ENCODE measurements at places on chromosomes 12 and 14.

DNA sequence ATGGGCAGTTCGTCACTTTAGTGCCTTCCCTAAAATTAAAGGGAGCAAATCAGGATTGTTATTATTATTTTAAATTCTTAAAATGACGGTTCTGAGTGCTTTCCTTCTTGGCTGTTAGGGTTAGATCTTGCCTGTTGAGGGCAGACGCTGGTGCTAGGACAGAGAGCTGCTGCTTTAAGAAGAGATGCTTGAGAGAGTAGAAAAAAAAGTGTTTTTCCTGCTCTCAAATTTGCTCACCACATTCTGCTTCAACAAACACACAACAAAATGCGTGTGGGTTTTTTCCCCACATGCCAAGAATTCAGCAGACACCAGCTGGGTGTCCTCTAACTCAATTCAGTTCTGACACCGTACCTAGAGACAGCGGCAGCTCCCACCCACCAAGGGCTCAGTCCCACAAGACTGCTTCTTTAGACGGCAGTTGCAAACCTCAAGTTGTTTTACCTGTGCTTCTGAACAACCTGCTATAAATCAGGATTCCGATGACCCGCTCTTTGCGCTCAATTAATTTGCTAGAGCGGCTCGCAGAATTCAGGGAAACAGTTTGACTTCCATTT lies 75.8 kb upstream of the RIN3 start:
- no peak for DNase-seq

DNA sequence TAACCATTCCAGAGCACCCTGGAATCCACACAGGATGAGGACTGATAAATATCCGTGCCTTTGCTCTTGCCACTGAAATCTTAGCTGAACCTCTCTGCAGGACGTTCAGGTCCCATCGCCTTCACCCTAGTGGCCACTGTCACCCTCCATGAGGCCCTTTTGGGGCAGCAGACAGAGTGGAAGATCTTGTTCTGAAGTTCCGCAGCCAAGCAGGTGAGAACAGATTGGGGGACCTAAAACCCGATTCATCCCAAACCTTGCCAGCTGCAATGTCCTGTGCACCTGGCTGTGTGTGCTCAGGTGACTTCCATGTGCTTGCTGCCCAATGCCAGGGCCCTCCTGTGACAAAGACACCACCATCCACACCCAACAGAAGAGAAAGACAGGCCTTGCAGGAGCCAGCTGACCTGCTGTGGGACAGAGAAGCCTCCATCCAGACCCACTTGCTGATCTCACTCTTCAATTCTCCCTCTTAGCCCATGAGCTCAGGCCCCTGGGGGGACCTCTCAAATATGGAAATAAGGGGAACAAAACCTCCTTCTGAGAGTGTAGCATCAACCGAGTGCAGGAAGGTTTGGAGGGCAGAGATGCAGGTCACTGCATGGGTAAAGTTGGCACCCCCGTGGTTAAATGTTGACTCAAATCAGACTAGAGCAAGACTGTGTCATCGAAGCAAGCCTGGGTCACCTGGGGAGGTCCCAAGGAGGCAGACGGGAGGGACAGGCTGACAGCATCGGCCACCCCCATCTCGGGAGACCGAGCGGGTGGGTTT lies 308.7 kb upstream of the DIO3 start:
- no peak for DNase-seq

DNA sequence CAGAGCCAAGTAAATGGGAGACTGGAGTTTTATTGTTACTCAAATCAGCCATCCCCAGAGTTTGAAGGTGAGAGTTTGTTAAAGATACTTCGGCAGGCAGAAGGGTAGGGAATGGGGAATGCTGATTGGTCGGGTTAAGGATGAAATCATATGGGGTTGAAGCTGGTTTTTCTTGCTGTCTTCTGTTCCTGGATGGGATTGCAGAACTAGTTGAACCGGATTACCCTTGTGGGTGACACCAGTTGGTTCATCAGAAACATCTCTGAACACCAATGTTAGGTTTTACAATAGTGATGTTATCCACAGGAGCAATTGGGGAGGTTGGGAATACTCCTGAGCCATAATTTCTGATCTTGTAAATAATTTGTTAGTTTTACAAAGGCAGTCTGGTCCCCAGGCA lies 18.7 kb upstream of the SMCO2 start:
- no peak for DNase-seq

DNA sequence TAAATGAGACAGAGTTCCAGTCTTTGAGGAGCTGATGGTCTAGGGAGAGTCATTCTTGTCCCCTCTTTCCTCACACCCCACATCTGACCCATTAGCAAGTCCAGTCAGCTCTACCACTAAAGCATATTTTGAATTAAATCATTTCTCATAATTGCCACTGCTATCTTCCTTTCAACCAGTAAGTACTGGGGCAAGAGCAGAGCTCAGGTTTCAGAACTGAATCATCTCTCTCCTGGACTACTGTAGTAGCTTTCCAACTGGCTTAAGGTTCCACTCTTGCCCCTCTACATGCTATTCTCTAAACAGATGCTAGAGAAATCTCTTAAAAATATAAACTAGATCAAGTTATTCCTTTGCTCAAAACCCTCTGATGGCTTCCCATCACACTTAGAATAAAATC lies 218.3 kb downstream of the TTC6 start:
- no peak for DNase-seq

GRCh38 chr12:67667276-67668073 lies 18.9 kb downstream of the DYRK2 start:
- DNase-seq = no peak

GRCh38 chr12:75850721-75851462 lies 180.7 kb downstream of the PHLDA1 start:
- no peak for DNase-seq

DNA sequence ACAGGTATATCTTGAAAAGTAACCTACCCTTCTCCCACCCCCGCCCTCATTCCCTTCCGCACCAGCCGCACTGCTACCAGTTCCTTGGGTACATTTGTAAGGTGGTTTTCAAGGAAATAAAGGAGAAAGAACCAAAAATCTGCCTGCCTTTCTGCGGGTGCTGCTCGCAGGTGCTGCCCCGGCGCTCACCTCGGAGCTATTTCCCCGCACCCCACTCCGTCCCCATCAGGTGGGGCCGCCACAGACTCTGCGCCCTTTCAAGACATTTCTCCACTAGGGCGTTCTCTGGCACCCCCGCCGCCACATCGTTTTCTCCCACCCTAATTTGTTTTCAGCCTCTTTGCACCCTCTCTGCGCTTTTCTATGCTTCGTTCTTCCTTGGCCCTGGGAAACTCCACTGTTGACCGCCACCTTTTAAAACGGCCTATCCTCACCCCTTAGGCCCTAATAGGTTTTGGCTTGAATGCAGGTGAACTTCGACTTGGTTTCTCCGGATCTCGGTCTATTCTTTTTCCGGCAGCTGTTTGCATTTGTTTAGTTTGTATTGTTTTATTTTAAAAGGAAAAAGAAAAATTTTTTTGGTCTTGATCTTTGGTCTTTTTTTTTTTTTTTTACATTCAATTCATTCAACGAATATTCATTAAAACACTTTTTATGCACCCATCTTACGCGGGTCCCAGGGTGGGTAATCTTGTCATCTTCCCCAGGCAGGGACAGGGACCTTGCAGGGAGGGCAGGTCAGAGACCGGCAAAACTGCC lies 3.0 kb downstream of the VSX2 start:
- no peak for DNase-seq

DNA sequence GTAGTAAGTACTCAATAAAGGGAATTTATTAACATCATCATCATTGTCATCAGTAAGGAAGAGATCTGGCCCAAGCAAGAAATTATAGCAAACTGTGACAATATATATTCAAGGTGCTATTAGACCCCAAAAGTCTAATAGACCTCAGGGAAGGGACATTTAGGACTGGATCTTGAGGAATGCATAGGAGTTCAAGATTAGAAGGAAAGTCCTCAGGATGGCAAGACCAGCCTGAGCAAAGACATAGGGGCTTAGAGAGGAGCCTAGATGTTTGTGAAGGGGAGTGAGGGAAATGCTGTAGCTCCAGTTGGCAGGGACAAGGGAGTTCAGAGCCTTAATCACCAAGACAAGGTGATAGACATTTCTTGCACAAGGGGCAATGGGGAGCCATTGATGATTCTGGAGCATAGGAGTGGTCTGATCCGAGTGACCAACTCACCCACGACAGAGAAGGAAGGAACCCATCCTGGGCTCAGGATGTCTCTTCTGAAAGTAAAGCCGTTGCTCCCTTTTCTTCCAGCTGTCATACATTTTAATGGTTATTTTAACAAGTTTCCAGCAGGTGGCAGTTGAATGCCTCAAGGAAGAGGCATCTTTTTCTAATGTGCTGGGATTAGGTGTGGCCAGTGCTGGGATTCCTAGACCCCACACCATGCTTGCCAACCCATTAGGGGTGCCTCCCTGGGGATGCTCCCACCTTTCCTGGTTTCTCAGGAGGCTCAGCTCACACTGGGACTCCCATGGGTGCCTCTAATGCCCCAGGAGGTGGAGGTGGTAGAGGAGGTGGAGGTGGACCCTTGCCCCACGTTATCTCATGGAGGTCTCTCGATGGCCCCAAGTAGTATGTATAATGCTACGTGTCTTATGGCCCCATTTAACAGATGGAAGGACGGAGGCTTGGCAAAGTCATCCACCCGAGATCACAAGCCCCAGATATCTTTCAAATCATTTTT lies 37.8 kb downstream of the PHETA1 start:
- no peak for DNase-seq

DNA sequence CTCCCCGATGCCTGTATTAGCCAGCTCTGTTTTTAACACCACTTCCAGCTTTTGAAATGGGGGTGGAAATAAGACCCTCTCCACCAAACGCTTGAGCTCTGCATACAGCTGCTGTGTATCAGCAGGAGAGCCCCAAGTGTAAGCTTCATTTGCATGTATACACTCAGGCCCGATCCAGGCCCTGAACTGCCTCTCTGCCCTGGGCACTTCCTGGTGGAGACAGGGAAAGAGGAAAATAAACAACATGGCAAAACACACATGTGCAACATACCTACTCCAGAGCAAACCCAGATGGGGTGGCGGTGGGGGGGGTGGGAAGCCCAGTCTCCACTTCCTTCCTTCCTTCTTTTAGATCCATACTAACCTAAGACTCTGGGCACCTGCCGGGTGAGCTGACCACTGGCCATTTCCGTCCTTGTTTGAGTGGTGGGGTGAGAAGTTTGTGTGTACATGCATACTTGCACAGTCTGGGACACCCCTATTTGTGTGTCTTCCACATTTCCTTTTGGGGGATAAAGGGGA lies 55.3 kb downstream of the RBM19 start:
- no peak for DNase-seq

DNA sequence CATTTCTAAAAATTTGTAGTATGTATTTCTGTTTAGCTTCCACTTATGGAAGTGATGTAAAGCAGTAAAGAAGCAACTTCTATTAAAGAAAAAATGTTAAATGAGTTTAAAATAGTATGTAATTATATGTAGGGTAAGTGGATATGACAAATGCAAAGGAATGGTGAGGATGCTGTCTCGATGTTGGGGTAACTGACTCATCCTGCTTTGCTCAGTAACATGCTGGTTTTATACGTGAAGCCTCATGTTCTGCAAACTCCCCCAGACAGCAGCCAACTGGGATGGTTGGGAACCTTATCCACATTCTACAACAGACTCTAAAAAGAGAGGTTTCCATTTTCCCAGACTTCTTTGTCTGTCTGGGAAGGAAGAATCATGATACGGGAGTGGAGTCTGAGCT lies 1006.4 kb upstream of the TMEM132C start:
- DNase-seq = no peak

- DNase-seq = no peak
Measured at GRCh38 chr12:51749206-51749985, 99.1 kb downstream of the FIGNL2 start.

GRCh38 chr12:43978556-43978955 lies 142.7 kb downstream of the TMEM117 start:
- DNase-seq = no peak

DNA sequence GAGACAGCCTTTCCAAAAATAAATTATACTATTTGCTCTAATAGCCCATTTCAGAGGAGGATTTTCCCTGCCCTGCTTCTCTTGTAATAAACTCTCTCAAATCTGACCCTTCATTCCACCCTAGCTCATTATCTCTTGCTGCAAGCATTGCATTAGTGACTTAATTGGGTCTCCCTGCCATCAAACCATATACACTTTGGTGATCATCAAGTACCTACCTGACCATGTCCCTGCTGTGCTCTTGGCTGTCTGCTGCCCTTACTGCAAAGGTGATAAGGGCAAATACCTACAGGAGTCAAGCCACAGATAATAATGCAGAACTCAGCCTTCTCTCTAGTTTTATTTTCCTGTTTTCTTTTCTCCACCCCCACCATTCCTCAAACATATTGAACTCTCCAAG lies 88.4 kb downstream of the LIN7A start:
- DNase-seq = no peak

GRCh38 chr12:12202747-12203146 lies 64.1 kb downstream of the LRP6 start:
- no peak for DNase-seq

DNA sequence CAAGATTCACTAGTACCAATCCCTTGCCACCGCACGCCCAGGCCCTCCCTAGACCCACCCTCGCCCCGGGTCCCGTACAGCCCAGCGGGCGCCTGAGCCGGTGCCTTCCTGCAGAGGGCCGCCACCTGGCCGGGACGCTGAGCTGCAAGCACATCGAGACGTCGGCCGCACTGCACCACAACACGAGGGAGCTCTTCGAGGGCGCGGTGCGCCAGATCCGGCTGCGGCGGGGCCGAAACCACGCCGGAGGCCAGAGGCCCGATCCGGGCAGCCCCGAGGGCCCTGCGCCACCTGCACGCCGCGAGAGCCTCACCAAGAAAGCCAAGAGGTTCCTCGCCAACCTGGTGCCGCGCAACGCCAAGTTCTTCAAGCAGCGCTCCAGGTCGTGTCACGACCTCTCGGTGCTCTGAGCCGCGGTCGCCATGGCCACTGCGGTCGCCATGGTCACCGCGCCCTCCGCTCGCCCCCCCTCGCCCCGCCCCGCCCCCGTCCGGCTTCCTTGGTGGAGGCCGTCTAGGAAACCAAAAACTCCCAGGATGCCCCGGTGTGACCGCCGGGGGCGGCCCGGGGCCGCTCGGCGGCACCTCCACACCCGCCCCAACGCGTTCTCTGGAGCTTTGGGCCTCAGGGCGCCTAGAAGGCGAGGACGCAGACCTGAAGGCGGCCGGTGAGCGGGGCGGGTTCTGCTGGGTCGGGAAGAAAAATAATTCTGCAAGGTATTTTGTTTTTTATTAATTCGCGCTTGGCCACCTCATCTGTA lies 3.7 kb downstream of the REM2 start:
- peak; percentile 49 for DNase-seq

DNA sequence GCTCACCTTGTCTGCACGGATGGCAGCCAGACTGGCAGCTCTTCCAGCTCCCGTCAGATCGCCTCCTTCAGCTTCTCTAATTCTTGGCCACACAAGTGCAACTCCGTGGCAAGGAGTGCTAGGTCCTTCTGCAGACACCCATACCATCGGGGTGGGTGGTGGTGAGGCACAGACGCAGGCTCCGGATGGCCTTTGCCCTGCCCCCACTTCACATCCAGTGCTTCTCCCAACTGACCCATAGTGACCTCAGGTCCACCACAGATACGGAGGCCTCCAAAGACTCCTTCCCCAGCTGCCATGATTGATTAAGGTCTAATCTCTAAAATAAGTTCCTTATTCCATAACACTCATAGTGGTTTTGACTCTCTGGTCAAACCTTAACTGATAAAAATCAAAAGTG lies 19.9 kb upstream of the CD27 start:
- DNase-seq = no peak

All from stimulated activated CD4-positive, alpha-beta T cell treated with anti-CD3 and anti-CD28 coated beads, Interleukin-1b, Interleukin-23, amount 100 ng/mL, for 1 hour (primary cell).